ENCODE measurements at places on chromosomes 13 and 19.

GRCh38 chr19:48378194-48378570, 13.2 kb downstream of the KDELR1 start:
- no peak for DNase-seq

DNA sequence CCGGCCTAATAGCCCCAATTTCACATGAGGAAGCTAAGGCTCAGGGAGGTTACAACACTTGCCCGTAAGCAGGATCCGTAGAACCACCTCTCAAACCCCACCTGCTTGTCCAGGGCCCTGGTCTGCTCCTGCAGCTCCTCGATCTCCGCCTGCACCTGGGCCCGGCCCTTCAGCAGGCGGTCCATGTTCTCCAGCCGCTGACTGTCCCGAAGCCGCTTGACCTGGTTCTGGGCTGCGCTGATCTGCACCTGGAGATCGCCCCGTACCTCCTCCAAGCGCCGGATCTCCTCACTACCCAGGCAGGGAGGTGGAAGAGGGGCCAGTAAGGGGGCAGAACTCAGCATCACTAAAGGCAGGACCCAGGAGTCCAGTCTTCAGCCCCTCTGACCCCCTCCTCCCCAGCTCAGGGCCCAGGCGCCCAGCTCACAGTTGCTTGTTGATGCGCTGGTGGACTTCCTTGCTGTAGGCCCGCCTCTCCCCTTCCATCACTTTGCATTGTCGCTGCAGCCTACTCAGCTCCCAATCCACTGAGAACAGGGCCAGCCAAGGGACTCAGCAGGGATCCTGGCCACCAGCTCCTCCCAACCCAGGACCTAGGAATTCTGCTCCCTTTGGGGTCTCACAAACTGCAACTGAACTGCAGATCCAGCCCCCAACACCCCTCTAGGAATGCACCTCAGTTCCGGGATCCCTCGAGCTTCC, 6.9 kb upstream of the EMP3 start:
- no peak for DNase-seq

- DNase-seq = no peak
Measured at GRCh38 chr19:3186891-3187661, 1.3 kb downstream of the NCLN start.

DNA sequence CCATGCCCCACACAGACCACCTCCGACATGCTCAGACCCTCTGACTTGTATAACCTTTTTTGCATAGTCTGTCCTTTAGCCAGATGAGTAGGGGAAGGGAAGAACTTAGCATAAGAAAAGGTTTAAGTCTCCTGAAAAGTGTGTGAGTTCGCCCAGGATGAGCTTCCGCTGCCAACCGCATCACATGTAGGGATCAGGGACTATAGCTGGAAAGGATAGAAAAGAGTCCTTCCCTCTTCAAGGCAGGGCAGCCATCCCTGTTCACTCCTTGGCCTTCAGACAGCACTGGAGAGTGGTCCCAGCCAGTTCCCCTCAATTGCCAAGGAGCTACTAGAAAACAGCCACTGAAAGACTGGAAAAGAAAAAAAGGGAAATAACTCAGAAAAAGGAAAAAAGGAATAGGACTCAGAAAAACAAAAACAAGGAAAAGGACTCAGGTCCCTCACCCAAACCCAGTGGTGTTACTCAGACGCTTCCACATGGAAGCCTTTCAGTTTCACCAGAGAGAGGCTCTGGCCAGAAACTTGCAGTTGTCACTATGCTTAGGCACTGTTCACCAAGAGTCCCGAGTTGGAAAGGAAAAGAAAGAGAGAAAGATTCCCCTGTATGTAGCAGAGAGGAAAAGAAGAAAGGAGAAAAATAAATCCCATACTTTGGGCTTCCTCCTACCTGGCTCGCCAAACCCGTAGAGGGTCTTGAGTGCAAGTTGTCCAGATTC, 5.6 kb upstream of the TM9SF2 start:
- DNase-seq = no peak

- no peak for DNase-seq
Measured at GRCh38 chr19:7000333-7000732, 20.9 kb downstream of the MBD3L2B start.

DNA sequence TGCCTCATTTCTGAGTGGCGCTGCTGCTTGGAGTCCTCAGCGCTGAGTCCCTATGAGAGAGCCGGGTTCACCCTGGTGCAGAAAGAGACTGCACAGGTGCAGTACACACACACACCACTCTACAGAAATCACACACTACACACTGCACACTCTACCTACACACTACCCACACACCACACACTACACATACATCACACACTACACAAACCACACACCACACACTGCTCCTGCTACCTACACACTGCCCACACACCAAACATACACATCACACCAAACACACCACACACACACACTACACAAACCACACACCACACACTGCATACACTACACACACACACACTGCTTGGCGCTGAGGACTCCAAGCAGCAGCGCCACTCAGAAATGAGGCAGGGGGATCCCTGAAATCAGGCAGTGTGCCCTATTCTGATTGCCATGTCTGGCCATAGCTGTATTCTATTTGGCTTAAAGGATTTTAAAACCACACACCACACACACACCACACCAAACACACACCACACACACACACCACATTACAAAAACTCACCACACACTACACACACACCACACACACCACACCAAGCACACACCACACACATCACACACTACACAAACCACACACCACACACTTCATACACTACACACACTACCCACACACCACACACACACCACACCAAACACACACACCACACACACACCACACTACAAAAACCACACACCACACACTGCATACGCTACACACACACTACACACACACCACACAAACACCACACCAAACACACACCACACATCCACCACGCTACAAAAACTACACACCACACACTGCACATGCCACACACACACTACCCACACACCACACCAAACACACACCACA, 4.9 kb downstream of the MAG start:
- DNase-seq = no peak

GRCh38 chr13:52405767-52406494, at the start of gene THSD1:
Gene THSD1, minus strand, starts transcription at chr13:52406172. Its CDS starts 3,572 bp downstream, at chr13:52402600.
- no peak for DNase-seq

- no peak for DNase-seq
Measured at GRCh38 chr19:51252306-51253079, 1.6 kb downstream of the SIGLECL1 start.

- no peak for DNase-seq
Measured at GRCh38 chr19:35715981-35716800, 1.6 kb upstream of the KMT2B start.

DNA sequence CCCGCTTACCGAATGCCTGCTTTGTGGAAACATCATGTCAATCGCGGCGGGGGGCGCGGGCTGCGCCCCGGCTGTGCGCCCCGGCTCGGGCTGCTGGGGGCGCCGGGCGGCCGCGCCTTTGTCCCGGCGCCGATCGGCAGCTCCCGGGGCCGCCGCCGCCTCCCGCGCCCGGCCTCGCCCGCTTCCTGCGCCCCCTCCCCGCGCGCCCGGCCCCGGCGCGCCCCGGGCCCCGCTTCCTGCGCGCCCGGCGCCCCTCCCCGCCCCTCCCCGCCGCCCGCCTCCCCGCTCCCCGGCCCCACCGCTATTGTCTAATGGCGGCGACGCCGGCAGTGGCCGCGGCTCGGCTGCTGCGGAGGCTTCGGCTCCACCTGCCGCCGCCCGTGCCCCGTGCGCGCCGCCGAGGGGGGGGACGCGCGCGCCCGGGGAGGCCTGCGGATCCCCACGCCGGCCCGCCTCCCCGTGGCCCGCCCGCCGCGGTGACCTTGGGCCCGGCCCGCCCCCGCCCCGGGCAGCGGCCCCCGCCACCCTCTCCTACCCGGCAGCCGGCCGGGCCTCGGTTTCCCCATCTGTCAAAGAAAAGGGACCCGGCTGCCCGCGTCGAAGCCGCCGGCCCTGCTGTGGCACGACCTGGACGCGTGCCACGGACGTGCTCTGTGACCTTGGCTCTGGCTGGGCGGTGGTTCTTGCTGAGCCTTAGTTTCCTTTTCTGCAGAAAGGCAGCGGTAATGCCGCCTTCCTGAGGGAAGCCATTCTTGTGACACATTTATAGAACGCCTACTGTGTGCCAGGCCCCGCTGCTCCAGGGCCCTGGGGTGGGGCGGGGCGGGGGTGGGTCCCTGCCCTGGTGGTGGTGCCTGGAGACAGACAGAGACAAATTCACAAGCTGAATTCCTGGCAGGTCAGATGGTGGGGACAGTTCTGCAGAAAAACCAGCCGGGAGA, at the start of gene TLE5:
Gene TLE5, minus strand, starts transcription at position 331 of the 941 bp plus-strand sequence. Its CDS starts 295 bp downstream, at position 36.
- DNase-seq = no peak

DNA sequence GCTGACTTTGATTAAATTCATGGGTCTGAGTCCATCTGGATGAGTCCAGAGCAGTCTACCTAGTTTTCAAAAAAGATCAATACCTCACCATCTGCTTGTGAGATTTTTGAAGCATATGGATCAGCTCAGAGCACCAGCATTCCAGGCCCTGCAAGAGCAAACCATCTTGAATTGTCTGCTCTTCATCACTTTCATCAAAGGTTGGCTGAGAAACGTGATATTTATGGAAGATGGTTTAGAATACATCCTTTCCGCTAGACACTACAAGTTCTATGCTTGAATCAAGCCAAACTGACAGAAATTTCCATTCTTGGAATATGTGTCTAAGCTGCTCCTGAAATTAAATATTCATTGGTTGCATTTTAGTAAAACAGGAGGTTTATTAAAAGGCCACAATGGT, 190.3 kb downstream of the KCNRG start:
- no peak for DNase-seq

- no peak for DNase-seq
Measured at GRCh38 chr19:55208880-55209692, at the start of gene PTPRH. Gene PTPRH, minus strand, starts transcription at chr19:55209501. Its CDS starts 68 bp downstream, at chr19:55209433.

GRCh38 chr13:46492946-46493345, 60.0 kb upstream of the LRCH1 start:
- DNase-seq = no peak

DNA sequence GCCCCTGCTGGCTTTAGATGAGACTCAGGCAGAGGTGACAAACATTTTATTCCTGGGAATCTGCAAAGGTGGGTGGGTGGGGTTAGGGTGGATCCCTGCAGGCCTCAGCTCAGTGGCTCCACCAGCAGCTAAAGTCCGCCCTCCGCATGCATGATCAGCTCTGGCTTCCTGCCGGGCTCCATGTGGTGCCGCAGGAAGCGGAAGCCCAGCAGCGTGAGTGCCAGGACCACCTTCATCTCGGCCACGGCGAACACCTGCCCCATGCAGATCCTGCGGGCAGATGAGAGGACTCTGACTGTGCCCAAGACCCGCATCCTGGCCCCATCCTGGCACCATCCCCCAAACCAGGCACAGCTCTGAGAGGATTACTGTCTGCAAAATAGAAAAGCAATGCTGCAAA, 26.3 kb downstream of the CYP4F2 start:
- DNase-seq = no peak

- DNase-seq = no peak
Measured at GRCh38 chr13:32022311-32022710, 9.3 kb upstream of the FRY start.

DNA sequence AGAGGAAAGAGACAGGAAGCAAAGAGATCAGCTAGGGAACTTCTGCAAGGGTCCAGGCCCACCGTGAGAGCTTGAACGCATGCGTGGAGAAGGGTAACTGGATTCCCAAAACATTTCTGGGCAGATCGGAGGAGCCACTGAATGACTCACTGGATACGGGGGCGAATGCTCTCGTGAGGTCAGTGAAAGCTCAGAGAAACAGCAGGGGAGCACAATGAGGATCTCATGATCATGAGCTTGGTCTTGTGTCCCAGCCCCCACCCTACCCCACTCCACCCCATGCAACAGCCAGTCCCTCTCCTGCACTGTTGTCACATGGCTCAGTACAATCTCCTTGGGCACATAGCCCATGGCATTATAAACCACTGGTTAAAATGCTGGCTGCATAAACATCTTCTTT, 40.6 kb downstream of the DCLK1 start:
- DNase-seq = no peak

DNA sequence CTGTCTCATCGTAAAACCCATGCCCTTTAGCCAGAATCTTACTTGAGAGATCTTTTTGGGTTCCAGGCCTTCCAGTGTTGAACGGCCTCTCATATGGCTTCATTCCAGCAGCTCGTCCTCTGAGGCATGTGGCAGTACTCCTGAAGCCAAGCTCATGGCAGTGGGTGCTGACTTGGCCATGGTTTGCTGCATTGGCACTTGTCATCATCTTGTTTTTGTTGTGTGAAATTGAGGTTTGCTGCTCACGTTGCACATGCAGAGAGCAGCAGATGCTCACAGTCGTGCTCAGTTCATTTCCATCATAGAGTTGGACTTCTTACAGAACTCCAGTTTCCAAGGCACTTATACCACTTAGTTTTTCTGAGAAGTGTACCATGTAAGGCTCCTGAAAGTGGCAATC, 14.9 kb downstream of the TEX29 start:
- DNase-seq = no peak

GRCh38 chr19:37997911-37998344, 90.9 kb downstream of the SIPA1L3 start:
- no peak for DNase-seq

DNA sequence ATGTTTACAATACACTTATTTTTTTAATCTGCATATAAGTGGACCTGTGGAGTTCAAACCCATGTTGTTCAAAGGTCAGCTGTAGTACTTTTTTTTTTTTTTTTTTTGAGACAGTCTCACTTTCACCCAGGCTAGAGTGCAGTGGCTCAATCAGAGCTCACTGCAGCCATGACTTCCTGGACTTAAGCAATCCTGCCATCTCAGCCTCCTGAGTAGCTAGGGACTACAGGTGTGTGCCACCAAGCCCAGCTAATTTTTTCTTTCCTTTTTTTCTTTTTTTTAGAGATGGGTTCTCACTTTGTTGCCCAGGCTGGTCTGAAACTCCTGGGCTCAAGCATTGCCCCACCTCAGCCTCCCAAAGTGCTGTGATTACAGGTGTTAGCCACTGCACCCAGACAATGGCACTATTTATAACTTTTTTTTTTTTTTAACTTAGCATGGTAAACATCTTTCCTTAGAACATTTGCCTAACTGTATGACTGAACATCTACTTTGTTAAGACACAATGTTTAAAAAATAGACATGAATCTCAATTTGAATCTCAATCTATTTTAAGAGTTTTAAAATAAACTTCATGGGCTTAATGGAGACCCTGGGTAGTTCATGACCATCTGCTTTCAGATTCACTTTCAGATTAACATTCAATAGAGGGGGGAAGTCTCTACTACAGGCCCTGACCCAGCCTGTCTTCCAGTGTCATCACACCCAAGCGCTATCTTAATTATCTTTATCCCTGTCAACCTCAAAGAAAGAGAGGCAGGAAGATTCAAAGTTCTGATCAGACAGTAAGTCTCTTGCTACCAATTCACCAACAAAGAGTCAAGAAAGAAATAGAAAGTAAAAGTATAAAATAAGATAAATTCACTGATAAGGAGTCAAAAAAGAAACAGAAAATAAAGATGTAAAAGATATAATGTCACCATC, 97.7 kb upstream of the DOCK9 start:
- DNase-seq = no peak

DNA sequence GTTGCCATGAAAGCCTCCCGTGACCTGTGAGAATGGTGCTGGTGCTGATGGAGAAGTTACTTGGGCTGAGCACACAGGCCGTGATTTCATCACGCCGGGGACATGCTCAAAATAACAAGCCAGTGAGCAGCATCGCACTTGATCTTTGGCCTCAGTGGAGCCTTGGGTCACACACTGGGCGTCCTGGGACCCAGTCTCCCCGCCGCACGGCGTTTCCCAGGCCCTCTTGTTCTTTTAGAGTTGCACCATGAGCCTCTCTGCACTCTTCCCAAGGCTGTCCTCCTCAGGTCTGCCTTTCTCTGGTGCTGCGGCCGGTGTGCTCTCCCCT, 9.5 kb upstream of the NDUFS7 start:
- no peak for DNase-seq

GRCh38 chr19:55179606-55180484, at the start of gene SYT5:
Gene SYT5, minus strand, starts transcription at chr19:55180289. Its CDS starts 1,248 bp downstream, at chr19:55179041.
- no peak for DNase-seq
